ENCODE measurements at places on chromosomes 12 and 14.

DNA sequence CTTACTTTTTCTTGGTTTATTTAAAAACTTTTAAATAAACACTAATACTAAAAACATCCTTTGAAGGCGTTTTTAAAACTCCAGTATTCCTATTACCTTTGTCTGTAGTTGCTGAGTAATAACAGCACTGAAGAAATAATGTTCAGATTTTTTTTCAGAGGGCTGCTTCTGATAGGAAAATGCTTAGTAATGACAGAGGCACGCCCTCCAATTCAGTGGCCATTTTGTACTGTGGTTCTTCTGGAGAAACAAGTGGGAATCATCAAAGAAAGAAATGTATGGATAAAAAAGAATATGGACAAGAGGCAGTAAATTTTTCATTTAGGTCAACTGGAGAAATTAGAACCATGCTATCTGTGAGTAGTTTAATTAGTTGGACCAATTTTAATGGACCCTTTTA is 13.6 kb downstream of the VEZT start:
- no peak for DNase-seq

DNA sequence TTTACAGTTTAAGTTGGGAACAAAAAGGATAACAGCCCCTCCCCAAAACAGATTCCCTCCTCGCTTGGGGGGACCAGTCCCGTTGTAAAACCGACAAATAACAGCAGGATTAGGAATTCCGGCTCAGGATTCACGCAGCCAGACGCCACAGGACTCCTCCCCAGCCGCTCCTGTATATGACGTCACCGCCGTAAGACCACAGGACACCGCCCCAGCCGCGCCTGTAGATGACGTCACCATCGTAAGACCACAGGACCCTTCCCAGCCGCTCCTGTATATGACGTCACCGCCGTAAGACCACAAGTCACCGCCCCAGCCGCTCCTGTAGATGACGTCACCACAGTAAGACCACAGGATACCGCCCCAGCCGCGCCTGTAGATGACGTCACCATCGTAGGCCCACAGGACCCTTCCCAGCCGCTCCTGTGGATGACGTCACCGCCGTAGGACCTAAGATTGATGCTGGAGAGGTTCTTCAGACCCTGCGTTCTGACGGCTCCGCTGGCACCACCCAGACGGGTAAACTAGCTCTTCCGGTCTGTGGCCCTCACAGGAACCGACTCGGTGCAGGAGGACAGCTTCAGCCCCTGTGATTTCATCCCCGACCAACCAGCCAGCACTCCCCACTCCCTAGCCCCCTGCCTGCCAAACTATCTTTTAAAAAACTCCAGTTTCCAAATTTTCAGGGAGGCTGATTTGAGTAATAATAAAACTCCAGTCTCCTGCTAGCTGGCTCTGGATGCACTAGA is 43.9 kb upstream of the FBRSL1 start:
- no peak for DNase-seq

DNA sequence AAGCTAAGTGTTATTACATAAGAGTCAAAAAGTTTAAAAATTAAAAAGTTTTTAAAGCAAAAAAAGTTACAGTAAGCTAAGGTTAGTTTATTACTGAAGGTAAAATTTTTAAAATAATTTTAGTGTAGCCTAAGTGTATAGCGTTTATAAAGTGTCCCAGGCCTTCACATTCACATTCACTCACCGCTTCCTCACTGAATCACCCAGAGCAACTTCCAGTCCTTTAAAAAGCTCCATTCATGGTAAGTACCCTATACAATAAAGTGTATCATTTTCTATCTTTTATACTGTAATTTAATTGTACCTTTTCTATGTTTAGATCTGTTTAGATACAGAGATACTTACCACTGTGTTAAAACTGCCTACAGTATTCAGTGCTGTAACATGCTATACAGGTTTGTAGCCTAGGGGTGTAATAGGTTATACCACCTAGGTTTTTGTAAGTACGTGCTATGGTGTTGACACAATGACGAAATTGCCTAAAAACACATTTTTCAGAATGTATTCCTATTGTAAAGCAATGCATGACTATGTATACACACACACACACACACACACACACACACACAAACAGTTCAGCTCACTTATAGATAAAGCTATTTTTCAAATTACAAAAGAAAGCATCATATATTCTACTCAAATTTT is 3.7 kb downstream of the CLEC14A start:
- no peak for DNase-seq

- DNase-seq: no peak
These were observed 171.4 kb downstream of the CRADD start for GRCh38 chr12:93848523-93849101.

GRCh38 chr12:88752183-88752582 is 171.9 kb upstream of the KITLG start:
- no peak for DNase-seq

DNA sequence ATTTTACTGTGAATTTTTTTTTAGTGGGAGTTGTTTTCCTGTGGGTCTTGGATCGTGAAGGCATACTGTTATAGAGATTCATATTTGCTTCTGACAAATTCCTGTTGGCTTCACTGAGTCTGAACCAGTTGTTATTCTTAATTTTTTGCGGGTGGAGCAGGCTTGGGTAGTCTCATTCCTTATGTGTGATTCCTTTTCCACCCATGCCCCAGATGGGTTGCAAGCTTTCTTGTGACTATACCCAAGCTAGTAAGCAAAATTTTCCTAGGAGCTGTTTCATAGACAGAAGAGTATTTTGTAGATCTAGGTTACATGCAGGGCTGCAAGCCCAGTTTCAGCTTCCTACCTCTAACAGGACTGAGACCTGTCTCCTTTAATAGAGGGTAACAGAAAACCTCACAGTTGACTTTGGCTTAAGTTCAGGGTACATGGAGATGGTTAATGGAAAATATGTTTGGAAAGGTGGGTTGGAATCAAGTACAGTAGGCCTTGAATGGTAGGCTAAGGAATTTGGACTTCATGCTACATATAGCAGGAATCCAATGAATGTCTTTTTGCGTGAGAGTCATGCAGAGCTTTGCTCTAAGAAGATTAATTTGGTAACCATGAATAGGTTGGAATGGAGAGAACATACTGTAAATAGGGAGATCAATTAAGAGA is 29.0 kb downstream of the TRMT5 start:
- no peak for DNase-seq

GRCh38 chr12:132433641-132434395 is 56.1 kb upstream of the FBRSL1 start:
- DNase-seq: no peak

DNA sequence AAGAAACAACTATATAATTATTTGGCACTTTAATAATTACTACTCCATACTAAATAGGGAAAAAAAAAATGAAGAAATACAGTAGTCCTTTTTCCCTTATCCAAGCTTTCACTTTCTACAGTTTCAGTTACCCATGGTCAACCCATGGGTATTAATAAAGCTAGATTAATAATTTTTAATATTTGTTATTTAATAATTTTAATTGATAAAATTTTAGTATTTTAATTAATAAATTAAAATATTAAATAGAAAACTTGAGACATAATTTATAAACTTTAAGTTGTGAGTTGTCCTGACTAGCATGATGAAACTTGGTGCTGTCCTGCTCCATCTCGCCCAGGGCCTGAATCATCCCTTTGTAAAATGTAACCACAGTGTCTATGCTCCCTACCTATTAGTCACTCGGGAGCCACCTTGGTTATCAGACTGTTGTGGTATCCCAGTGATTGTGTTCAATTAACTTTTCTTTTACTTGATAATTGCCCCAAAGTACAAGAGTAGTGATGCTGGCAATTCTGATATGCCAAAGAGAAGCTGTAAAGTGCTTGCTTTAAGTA is 71.8 kb downstream of the PAWR start:
- no peak for DNase-seq

GRCh38 chr14:69719501-69719951 is 47.4 kb upstream of the SRSF5 start:
- no peak for DNase-seq

GRCh38 chr14:68982581-68982980 is 3.5 kb upstream of the ACTN1 start:
- DNase-seq: no peak

- no peak for DNase-seq
These were observed 1908.1 kb upstream of the SEL1L start for GRCh38 chr14:83441801-83442200.

DNA sequence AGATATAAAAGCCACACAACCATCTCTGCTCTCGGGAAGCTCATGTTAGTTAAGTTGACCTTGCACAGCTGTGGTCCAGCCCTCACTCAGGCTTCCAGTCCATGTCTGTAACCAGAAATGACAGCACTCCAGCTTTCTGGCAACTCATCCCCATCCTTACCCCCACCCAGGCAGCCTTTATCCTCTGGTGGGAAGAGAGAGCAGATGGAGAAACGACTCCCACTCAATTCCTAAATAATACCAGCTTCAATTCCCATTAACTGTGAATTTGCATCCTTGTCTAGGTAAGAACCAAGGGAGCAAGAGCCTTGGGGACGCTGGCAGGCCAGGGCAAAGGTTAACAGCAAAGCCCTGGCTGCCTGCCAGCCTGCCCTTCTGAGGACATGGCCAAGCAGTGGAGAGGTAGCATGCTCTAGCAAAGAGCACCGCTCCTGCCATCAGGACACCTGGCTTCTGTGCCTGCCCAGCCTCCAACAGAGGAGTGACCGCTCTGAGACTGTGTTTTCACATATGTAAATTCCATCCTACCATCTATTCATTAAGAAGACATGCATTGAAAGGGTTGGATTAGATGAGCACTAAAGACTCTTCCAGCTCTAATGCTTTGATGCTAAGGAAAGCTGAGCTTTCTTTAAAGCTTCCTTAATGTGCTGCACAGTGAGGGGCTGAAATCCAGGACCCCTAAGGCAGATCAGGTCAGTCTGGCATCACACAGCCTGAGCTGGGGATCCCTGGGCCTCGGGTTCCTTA is 236.1 kb downstream of the GRIN2B start:
- DNase-seq: no peak

DNA sequence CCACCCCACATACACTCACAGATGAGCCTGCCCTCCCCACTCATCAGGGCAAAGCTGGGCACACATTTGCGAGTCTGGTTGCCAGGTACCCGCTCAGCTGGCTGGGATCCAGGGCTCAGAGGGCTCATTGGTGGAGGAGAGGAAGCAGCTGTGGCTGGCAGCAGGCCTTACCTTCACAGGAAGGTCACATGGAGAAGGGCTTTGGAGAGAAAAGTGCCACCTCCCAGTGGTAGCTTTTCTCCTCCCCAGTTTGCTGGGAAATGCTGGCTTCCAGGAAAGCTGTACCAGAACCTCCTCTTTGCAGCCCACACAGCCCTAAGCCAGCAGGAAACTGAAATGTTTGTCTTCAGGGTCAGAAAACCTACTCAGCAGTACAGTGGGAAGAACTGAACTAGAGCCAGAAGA is 55.6 kb downstream of the LGMN start:
- no peak for DNase-seq

DNA sequence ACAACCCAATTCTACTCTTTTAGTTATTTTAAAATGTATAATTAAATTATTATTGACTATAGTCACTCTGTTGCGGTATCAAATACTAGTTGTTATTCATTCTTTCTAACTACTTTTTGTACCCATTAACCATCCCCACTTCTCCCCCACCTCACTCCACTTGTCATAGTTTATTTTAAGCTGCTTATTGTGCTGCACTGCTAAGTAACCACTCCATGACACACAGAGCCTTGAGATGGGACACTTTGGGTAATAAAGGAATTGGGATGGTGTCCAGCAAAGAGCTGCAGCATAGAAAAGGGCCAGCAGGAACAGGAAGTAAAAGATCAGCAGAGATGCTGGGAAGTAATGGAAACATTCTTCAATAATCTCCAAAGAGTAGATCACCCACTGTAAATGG is 123.0 kb downstream of the RPS29 start:
- DNase-seq: no peak

GRCh38 chr14:94921456-94921855 is 151.5 kb upstream of the GSC start:
- no peak for DNase-seq

DNA sequence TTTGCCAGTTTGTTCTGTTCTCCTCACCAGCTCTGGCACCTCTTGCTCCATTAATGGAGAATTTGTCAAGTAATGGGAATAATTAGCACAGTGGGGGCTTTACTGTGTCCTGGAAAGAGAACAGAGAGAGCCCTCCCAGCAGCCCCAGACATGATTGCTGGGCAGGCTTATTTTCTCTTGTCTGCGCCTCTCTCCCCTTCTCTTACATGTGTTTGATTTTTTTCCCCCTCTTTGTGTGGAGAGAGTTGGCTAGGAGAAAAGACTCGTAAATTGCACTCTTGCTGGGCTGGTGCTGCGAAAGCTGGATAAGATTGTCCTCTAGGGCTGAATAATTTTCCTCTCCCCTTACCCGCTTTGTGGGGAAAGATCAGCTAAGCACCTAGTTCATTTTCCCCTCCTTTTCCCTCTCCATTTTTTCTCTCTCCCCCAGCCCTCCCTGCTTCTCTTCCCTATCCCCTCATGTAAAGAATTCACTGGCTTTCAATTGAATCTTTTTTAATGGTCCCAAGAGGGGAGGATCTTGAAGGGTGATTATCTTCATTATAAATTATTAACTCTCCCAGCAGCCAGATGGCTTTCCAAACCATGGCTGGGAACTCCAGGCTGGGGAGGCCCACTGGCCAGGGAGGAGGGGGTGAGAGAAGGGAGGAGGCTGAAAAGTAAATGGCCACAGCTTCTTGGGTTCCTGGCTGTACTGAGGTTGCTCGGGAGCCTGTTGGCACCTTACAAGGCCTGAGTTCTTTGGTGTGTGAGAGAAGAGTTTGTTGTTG is 62.2 kb downstream of the NRXN3 start:
- DNase-seq: no peak

GRCh38 chr12:43982544-43982943 is 146.7 kb downstream of the TMEM117 start:
- no peak for DNase-seq

DNA sequence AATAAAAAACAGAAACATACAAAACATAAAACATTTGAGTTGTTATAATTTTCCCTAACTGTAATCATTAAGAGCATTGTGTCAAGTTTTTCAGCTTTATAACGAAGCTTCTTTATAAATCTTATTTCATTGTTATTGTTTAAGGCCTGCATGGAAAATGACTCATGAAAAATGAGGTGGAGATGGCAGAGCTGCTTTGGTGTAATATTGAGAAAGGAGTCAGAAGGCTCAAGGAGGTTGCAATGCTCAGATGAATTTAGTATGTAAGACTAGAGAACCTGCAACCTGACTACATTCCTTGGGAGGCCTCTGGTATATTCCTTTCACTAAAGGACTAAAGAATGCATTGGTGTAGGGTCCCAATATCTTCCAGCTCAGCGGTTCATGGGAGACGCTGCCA is 61.5 kb downstream of the TMEM30B start:
- DNase-seq: no peak

DNA sequence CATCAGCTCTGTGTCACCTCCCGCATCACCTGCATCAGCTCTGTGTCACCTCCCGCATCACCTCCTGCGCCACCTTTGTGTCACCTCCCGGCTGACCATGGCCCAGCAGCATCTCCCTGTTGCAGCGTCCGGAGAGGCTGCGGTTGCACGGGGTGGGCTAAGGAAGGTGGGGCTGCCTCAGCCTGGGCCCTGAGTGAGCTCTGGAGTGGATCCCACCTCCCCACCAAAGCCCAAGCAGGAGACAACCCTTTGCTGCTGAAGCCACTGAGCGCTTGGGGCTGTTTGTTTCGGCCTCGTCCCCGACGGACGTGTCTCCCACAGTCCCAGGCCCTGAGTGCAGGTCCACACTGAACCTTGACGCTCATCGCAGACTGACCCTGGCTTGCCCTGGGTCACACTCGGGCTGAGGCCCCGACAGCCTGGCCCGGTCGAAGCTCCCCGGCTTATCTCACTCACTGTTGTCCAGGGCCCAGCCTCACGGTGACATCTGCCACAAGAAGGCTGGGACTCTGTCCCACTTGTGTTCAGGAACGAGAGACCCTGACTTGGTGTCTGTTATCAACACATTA is 12.2 kb downstream of the TMEM121 start:
- no peak for DNase-seq

- DNase-seq: no peak
These were observed 1.6 kb upstream of the NUMB start for GRCh38 chr14:73459959-73460358.

Measured in caudate nucleus (tissue), 63 donors.